ENCODE measurements at places on chromosomes 3 and 15.
A peak's percentile ranks its signal among the peaks of the same experiment; 100 is the strongest.

DNA sequence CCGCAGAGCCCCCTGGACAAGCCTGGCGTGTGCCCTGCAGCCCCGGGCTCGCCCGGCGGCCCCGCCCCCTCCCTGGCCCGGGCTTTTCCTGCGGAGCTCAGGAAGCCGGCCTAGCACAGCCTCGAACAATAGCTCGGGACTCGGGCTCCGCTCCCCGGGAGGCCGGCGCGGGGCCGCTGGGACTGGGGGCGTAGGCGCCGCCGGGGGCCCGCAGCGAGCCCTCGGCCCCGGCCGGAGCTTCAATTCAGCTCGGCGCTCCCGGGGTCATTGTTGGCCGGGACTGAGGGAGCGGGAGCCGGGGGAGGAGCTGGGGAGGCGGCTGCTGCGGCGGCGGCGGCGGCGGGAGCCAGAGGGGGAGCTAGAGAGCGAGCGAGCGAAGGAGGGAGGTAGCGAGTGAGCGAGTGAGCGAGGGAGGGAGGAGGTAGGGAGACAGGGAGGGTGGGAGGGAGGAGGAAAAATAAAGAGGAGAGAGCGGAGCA lies 41.0 kb upstream of the ROPN1 start:
- DNase-seq = peak; percentile 63

DNA sequence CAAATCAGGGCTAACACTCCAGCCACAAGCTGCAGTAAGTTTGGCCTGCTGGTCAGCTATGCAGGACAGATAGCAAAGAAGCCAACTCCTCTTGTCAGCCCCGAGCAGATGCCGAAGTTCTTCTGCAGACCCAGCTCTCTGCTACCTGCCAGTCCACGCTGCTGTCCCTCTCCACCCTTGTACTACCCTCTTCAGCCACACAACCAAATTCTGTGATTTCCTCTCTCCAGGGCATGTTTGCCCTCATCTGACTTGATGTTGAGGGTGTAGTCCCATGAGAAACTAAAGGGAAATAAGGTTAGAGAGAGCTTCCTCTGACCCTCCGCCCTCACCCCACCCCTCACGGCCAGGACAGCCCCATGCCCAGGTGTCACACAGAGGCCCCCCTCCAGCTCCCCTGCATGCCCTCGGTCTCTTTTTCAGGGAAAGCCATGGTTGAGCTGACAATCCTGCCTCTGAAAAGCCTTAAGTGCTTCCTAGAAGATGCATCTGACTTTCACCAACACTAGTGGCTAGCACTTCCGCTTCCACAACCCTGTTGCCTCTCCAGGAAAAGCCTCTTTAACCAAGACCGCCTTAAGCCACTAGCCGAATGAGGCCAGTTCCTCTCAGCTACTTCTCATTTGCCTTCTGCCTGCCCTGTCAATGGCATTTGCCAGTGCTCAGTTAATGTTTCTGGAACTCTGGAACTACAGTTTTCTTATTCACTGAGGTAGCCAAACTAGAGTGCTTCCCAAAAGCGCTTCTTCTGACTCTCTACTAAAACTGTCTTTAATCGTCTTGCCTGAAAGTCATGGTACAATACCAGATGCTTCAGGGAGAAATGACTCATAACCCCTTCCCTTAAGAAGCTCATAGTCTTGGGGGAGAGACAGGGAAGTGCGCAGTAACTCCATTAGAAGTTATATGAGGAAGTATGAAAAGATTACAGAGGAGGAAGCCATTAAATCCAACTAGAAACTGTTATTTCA lies 300.4 kb upstream of the STT3B start:
- no peak for DNase-seq

DNA sequence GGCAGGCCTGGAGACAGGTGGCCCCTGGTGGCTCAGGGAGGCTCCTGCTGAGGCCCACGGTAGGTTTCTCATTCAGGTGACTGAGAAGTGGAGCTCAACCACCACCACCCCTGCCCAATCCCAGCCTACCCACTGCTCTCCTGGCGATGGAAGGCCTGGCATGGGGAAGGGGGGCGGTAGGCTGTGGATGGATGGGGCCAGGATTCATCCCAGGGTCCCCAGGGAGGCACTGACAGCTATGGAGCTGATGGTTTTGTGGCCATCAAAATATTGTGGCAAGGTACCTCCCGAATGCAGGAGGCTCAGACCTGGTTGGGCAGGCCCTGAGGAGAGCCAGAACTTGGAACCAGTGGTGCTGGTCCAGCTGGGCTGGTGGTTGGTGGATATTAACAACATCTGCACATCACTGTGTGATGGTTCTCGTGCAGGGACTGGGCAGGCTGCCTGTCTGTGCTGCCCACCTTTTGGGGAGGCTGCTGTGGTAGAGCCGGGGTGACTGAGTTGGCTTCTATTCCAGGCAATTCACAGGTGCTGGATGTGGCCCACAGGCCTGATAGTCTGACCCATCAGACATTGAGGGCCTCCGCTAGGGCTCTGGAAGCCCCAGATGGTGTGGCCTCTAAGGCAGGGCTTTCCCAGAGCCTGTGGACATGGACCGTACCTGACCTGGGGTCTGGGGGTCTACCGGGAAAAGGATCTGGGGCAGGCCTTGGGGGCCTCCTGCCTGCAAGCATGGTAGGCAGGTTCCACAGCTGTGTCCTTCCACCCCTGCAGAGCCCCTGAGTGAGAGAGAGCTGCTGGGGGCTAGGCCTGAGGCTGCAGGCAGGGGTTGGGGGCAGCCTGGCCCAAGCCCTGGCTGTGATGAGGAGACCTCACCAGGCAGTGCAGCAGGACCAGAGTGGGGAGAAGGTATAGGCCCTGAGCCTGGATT lies 3.4 kb downstream of the ZBTB47 start:
- DNase-seq = no peak

DNA sequence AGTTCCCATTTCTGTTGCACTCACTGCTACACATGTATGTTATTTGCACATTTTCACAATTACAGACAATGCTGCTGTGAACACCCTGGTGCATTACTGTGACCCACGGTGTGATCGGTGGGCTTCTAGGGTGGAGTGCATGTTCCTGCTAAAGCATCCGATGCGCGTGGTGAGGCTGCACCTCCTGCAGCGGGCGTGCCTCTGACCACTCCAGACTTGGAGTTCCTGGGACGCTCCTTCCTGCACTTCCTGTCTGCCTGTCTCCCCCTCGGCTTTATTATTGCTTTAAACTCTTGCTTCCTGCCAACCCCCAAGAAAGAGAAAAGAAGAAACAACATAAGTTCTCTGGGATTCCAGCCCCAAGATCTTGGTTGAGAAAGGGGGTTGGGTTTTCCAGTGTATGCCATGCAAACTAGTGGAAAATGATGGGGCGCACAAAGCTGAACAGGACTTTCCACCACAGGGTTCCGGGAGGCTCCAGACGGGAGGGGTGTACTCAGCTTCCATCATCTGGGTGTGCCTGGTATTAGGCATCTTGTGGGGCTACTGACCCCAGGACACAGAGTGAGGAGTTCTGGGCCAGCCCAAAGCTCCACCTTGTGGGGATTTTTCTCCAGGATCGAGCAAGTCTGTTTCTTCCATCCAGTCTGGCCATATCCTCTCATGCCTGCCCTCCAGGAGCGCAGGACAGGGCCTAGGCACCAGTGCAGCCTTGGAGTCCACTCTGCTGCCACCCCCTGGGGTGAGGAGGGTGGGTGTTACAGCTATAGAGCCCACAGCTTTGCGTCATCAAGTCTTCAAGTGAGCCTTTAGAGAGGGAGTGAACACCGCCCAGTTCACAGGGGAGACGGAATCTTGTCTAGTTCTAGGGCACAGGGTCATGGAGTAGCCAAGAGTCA lies 11.2 kb downstream of the RPL32 start:
- no peak for DNase-seq

GRCh38 chr15:66598095-66598815 lies 32.5 kb upstream of the LCTL start:
- no peak for DNase-seq

GRCh38 chr3:16286751-16287543 lies 21.9 kb downstream of the OXNAD1 start:
- no peak for DNase-seq

GRCh38 chr3:124569761-124570160 lies 160.5 kb upstream of the UMPS start:
- DNase-seq = no peak

GRCh38 chr15:95439922-95440376 lies 890.6 kb upstream of the NR2F2 start:
- DNase-seq = no peak

GRCh38 chr15:55402707-55403106 lies 5.5 kb downstream of the CCPG1 start:
- DNase-seq = no peak

- DNase-seq = no peak
Observed at GRCh38 chr3:119548341-119548740, 11.1 kb downstream of the CD80 start.

GRCh38 chr15:29632671-29633406 lies 189.4 kb downstream of the TJP1 start:
- DNase-seq = no peak

- peak; percentile 53 for DNase-seq
Observed at GRCh38 chr15:65981837-65982626, 112.7 kb downstream of the RAB11A start.

- DNase-seq = peak; percentile 78
Observed at GRCh38 chr15:81296673-81297072, 27.3 kb downstream of the STARD5 start.

GRCh38 chr3:171783086-171783485 lies 27.2 kb downstream of the PLD1 start:
- DNase-seq = no peak

GRCh38 chr3:67458896-67459530 lies 195.4 kb downstream of the SUCLG2 start:
- DNase-seq = no peak
